Dermis blood vessel endothelial cell (primary cell): ENCODE measurements at places on chromosomes 13 and 19.

DNA sequence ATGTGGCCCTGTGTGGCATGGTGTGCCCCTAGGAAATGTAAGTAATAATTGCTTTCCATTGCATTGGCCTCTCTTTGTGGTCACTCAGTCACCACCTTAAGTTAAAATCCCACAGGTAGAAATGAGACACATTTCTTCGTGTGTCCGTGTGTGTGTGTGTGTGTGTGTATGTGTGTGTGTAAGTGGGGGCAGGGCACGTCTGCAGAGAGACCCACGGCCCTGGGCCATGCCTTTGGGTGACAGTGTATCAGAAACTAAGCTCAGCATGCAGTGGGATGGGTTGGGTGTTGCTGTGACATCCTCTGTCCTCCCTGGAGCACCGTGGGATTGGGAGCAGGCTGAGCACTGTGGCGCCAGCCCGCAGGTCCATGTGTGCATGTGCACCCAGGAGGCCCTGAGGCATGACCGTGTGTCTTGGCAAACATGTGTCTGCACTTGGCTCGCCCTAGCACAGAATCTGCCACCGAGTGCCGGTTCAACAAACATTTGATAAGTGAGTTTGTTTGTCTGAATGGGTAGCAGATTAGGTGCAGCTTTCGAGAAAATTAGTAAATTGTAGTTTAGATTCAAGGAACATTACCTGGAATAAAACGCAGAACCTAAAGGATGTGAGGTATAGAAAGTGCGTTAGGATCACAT, 91.8 kb downstream of the WTIP start:
- DNase-seq = no peak

DNA sequence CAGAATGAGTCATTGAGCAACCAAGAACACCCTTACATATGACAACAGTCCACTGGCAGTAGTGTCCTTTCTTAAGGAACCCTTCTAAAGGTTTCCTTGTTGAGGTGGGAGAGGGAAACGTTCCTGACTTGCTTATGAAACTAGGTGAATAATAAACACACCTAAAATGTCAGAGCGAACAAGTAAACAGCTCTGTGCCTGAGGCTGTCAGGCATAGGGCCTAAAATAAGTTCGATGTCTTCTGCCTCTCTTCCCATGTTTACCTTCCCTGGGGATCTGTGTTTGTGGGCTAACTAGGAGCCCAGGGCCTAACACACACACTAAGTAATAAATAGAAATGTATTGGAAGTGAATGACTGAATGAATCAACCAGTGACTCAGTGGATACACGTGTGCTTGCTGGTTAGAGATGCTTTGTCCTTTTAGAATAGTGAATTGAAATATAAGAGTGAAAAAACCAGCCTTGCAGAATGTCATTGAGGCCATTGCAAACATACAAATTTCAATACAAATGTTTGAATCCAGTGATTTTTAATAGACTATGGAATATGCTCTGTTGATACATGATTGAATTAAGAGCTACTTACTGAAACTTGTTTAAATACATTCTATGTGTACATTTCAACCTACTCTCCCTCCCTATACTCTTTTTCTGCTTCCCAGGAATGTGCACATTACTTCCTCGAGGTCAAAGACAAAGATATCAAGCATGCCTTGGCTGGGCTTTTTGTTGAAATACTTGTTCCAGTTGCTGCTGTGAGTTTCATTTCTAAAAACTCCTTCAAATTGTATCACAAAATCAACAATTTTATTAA, 102.9 kb downstream of the FRY start:
- no peak for DNase-seq

DNA sequence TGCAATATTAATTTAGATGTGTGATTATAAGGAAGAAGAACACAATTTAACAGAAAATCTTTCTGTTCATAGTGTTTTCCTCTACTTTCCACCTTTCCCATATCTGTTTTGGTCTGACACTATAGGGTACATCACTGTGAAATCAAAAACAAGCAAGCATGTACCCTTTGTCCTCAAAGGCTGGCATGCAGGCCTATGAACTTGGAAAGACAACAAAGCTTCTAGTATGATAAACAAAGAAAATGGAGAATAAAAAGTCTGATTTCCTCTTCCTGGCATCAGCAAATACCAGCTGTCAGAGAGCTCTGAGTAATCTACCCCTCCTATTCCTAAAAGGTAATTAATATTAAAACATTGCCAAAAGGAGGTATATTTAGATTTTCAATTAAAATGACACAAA, 5.6 kb upstream of the NEK3 start:
- peak; percentile 17 for DNase-seq

DNA sequence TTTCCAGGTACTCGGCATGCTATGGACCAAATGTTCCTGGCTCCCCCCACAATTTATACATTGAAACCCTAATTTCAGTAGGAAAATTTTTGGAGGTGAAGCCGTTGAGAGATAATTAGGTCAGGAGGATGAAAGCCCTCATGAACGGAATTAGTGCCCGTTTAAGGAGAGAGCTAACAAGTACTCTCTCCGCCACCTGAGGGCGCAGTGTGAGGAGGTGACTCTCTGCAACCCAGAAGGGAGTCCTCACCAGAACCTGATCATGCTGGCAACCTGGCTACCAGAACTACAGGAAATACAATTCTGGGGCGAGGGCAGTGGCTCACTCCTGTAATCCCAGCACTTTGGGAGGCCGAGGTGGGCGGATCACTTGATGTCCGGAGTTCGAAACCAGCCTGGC, 397.8 kb downstream of the SLITRK5 start:
- DNase-seq = no peak

DNA sequence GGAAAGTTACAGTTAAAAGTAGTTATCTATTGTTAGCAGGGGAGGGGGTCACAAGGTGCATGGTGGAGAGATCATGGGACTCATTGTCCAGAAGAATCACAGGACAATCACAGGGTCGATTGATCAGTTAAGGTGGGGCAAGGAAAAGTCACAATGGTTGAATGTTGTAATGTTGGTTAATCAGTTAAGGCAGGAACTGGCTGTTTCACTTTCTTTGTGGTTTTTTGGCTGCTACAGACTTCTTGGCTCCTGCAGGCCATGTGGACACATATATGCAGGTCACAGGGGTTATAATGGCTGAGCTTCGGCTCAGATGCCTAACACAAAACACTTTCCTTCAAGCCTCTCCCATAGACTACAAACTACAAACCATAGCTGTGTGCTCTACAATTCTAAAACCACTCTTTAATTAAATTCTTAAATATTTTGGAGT, 6.9 kb upstream of the ZNF431 start:
- no peak for DNase-seq

GRCh38 chr19:7417671-7418324, 69.1 kb downstream of the ARHGEF18 start:
- DNase-seq = peak; percentile 26

GRCh38 chr13:112833551-112834257, 135.3 kb upstream of the MCF2L start:
- no peak for DNase-seq

- no peak for DNase-seq
These were observed 65.0 kb upstream of the TRPC4 start for GRCh38 chr13:37934339-37935191.

GRCh38 chr13:46639033-46639981, 86.3 kb downstream of the LRCH1 start:
- DNase-seq = no peak

DNA sequence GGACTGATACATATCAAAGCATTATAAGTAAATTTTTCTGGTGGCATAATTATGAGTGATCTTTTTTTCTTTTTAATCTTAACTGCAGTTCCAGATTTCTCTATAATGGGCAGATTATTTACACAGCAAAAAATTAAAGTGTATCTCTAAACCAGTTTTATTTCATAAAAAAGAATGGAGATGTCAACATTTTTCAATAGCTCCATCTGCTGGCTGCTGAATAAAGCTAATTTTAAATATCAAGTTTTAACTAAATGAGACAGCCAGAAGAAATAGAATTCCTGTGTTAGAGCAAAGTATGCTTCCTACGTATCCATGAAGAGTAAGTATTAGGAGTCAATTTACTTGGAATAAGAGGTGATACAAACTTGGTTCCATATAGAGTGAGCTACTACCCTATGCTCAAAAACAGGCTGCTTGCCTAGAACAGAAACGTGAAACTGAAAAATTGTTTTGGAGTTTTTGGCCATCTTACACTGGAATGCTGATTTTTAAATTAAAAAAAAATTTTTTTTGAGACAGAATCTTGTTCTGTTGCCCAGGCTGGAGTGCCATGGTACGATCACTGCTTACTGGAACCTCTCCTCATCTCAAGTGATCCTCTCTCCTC, 5.0 kb upstream of the PDS5B start:
- peak; percentile 52 for DNase-seq

- DNase-seq = no peak
These were observed 636.1 kb upstream of the GPC6 start for GRCh38 chr13:92590503-92590908.

GRCh38 chr13:29196409-29197074, 376.4 kb downstream of the MTUS2 start:
- no peak for DNase-seq

GRCh38 chr13:30857636-30858035, 48.4 kb upstream of the MEDAG start:
- DNase-seq = no peak

- no peak for DNase-seq
These were observed 510.1 kb upstream of the NBEA start for GRCh38 chr13:34431827-34432581.

DNA sequence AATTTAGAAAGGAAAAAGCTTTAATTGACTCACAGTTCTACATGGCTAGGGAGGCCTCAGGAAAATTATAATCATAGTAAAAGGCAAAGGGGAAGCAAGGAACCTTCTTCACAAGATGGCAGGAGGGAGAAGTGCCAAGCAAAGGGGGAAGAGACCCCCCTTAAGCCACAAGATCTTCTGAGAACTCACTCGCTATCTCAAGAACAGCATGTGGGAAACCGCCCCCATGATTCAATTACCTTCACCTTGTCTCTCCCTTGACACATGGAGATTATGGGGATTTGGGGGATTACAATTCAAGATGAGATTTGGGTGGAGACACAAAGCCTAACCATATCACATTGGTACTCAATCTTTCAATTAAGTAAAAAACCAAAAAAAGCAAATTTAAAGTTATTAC, 1778.7 kb upstream of the MIR17HG start:
- DNase-seq = no peak

DNA sequence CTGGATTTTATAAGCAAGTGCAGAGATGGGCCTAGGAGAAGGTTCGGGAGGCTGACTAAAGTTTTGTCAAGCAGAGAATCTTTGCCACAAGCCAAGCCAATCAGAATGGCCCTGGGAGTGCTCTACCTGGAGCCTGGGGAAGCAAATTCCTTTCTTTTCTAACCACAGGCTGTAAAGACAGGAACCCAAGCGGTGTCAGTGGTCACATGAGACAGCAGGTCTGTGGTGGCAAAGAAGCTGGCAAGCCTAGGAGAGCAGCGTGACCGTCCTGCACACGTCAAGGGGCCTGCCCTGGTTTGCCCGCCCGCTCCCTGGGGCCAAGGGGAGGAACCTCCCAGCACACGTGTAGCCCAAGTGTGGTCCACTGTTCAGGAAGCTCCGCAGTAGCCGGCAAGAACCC, 90.8 kb downstream of the IPO5 start:
- DNase-seq = no peak

DNA sequence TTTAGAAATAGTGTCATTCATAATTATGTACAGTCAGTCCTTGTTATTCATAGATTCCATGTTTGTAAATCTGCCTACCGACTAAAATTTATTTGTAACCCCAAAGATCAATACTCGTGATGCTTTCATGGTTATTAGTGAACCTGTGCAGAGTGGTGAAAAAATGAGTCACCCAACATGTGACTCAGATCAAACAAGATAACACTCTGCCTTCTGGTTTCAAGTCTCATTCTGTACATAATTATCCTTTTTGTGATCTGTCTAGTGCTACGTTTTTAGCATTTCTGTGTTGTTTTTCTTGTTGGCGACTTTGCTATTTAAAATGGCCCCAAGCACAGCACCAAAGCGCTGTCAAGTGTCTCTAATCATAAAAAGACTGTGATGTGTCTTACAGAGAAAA, 274.7 kb downstream of the SUCLA2 start:
- no peak for DNase-seq

- DNase-seq = no peak
These were observed 243.1 kb upstream of the NBEA start for GRCh38 chr13:34698945-34699344.

DNA sequence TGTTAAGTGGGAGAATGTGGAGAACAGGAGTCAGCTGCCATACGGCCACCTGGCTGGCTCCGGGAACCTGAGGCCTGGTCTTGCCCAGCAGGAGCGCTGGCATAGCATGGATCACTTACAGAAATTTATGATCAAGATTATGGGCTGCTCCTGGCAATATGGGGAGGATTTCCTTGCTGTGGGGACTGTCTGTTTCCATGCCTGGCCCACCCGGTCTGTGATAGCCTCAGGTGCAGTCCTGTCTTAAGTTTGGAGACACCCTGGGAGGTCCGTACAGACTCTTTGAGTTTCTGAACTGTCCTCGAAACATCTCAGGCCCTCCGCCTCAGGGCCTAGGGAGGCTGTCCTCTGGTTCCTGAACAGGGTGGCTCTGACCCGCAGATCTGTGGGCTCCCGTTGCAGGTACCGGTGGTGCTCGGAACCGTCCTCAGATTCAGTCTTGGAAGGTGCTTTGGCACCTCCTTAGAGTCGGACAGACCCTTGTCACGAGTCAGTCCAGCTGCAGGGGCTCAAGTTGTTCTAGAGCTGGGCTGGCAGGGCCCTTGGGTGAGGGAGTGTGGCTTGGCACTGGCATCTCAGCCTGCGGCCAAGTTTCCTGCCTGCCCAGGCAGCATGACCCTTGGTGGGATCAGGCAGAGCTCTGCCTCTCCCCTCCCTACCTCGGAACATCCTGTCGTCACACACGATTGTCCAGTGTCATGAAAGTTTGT, 4.9 kb downstream of the TFDP1 start:
- peak; percentile 24 for DNase-seq

DNA sequence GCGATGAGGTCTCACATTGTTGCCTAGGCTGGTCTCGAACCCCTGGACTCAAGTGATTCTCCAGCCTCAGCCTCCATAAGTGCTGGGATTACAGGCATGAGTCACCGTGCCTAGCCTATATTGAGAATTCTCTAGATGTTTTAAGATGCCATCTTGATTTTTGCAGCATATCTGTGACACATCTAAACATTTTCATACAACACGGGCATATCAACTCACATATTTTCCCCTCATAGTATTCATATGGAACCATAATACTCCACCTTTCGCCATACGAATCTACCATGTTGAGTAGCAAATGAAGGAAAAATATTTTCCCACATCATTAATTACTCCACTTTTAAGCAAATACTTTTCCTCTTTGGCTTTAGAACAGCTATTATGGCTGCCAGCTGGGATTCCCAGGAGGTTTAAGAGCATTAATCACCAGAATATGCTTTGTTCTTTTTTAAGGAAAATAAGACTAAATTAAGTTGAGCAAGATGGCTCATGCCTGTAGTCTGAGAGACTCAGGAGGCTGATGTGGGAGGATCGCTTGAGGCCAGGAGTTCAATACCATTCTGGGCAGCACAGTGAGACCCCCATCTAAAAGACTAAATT, 56.9 kb upstream of the GTF2F2 start:
- DNase-seq = peak; percentile 58

- no peak for DNase-seq
These were observed 10.3 kb downstream of the CYP2B6 start for GRCh38 chr19:41001243-41001971.
